LoVo (cell line): ENCODE measurements at places on chromosomes 6 and 20.
A peak's percentile ranks its signal among the peaks of the same experiment; 100 is the strongest.

GRCh38 chr6:2225422-2226392 lies 19.7 kb downstream of the GMDS start:
- DNase-seq = peak; percentile 44

- no peak for DNase-seq
These were observed 177.0 kb upstream of the SNX9 start for GRCh38 chr6:157646012-157646411.

GRCh38 chr6:28139860-28140543 lies 1.7 kb upstream of the ZKSCAN8 start:
- no peak for DNase-seq

- DNase-seq = no peak
These were observed 179.5 kb downstream of the SYNDIG1 start for GRCh38 chr20:24648919-24649318.
